ENCODE measurements at places on chromosomes 6 and 20.
A peak's percentile ranks its signal among the peaks of the same experiment; 100 is the strongest.

DNA sequence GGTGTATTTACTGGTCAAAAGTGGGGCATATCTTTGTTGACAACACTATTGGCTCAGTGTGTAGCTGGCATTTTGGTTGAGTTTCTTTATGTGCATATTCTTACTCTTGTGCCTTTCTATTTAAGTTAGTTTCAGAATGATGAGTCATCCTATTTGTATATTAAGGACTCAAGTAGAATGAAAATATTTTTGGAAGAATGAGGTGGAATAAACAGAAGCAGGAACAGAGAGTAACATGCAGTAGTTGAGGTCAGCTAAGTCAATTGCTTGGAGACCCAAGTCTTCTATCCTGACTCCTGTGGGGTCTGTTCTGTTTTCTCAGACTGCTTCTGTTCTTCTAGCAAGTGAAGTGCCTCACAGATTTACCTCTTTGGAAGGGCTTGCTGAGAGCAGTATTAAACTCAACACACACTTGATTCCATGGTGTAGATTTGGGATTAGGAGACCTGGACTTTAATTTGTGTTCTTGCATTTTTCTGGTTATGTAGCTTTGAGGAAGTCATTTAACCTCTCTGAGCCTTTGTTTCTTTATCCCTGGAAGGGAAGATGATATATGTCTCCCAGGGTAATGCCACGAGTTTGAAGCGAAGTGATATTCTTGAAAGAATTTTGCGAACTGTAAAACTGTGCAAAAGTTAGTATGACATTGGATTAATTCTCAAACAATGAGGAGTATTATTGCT lies 324.3 kb downstream of the QKI start:
- DNase-seq, result no peak

DNA sequence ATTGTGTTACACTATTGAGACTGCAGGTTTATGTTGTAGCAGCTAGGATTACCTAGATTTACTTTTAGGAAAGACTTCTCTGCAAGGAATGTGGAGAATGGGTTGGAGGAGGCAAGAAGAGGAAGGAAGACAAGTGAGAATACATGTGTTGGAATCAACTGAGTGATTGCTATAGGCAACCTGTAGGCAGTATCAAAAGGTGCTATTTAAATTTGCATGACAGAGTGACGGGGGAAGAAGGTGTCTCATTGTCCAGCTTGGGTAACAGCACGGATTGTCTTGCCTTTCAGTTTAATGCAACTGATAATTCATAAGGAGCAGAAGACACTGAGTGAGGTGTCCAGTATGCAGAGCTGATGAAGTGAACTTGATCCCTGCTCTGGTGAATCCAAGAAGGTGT lies 19.4 kb downstream of the SERPINB9 start:
- DNase-seq, result no peak

DNA sequence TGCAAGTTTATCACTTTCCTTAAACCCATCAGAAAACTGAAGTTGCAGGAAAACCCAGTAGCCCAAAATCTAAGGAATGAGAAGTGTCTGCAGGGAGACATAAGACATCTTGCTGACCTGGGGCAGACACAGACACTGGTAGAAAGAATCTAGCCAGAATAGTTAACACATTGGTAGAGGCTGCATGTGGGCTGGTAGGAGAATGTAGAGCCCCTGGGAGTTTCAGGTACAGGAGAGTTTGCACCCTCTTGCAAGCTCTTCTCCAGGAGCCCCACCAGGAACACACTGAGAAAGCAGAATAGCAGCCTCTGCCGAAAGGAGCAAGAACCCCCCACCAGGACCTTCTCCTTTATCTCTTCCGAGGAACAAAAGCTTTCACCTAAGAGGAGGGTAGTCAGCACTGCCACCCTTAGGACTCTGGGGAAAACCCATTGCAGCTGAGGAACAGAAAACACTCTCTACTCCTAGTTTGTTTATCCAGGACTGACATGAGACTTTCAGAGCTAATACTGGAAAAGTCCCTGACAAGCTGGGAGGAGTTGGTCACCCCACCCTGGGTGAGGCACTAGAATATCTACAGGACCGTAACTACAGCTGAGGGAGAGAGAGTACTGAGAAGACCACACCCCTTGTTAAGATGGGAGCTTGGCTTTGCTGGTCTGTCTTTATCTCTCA lies 10.5 kb upstream of the OGFRL1 start:
- DNase-seq, result no peak

GRCh38 chr6:69128411-69128810 lies 493.3 kb downstream of the ADGRB3 start:
- peak; percentile 62 for DNase-seq

GRCh38 chr6:39088331-39088730 lies 26.7 kb downstream of the SAYSD1 start:
- no peak for DNase-seq

DNA sequence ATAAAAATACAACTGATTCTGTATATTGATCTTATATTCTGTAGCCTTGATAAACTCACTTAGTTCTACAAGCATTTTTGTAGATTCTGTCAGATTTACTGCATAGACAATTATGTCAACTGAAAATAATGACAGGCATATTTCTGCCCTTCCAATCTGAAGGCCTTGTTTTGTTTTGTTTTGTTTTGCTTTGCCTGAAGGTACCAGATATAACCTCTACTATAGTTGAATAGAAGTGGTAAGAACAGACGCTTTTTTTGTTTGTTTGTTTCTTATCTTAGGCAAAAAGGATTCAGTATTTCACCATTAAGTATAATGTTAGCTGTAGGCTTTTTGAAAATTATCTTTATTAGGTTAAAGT lies 64.6 kb upstream of the RSPO3 start:
- no peak for DNase-seq

GRCh38 chr6:82568290-82568993 lies 204.8 kb downstream of the TPBG start:
- no peak for DNase-seq

GRCh38 chr6:77354581-77354980 lies 108.7 kb downstream of the HTR1B start:
- DNase-seq, result no peak

- DNase-seq, result peak; percentile 4
Observed at GRCh38 chr6:117600008-117600743, 2.1 kb downstream of the GOPC start.

DNA sequence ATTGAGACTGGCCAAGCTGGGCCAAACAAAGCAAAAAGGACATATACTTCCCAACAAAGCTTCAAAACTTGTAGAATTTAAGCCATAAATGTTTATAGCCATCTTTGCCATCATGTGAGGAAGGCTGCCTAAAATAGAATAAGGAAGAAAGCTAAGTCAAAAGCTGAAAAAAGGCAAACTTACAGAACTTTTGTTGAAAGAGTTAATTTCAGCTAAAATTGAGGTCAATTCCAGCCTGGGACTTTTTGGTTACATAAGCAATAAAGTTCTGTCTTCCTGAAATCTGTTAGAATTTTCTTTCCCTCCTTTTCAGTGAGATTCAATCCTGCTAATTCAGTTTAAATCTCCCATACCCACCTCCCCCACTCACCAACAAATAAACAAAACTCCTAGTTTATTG lies 227.9 kb upstream of the MARCKS start:
- DNase-seq, result no peak

GRCh38 chr20:24456398-24456781 lies 13.0 kb upstream of the SYNDIG1 start:
- DNase-seq, result no peak

GRCh38 chr6:40331545-40331944 lies 255.6 kb downstream of the LRFN2 start:
- DNase-seq, result peak; percentile 75

DNA sequence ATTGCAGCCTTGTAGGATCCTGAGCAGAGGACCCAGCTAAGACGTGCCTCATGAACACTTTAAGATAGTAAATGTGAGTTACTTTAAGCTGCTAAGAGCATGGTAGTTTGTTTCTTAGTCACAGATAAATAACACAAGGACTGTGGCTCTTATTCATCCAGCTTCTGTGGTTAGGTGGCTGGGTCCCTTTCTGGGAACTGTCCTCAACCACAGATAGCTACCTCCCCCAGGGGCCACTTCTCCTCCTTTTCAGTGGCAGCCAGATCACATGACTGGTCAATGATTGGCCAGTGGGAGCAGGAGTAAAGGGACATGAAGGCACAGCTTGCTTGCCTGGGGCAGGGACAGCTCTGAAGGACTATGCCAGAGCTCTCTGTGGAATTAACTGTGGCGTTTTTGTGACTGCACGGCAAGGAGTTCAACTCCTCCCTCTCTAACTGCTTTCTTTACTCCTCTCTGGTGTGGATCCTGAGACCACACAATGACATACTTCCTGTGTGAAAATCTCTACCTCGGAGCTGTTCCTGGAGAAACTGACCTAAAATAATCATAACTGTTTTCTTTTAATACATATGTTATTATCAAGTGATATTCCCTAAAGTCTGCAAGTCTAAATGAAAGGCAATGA lies 76.5 kb downstream of the NRN1 start:
- no peak for DNase-seq
